ENCODE measurements at places on chromosomes 2 and 18.

- peak; percentile 64 for DNase-seq
Observed at GRCh38 chr2:177169810-177170514, 42.6 kb upstream of the HNRNPA3 start.

GRCh38 chr2:39781697-39782096, 2.6 kb upstream of the THUMPD2 start:
- no peak for DNase-seq

DNA sequence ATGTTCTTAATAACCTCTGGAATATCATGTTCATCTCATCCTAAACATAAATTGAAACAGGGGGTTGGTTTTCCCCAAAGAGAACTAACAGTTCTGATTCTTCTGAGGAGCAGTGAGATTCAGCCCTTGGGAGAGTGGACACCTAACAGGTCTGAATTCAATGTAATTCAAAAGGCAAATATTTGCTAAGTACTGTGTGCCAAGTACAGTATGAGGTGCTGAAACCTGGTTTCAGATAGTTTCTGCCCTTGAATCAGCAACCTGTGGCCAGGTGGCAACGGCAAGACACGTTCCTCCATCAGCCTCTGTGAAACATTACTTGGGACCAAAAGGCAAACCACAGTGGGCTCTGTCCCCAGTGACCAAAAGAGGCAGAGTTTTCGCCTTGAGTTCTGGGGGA, 1.3 kb downstream of the LRRC30 start:
- no peak for DNase-seq

DNA sequence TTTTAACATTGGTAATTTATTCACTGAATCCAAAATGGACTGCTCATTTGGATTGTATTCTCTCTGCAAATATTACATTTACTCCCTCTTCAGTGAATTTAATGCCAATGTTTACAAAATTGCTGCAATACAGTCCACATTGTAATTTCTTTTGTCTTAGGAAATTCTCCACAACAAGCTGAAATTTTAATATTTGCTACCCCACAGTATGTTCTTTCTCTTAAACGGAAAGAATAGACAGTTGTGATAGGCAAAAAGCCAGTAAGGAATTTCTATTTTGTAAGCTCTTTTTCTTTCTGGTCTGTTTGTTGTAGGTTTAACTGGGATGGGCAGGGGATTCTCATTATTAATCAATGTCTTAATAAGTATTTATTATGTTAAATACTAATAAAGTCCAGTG, 92.0 kb downstream of the CSRNP3 start:
- DNase-seq, result no peak

GRCh38 chr2:229586012-229586411, 128.3 kb downstream of the DNER start:
- DNase-seq, result no peak

- no peak for DNase-seq
Observed at GRCh38 chr18:74773171-74773624, 175.5 kb downstream of the ZNF407 start.

DNA sequence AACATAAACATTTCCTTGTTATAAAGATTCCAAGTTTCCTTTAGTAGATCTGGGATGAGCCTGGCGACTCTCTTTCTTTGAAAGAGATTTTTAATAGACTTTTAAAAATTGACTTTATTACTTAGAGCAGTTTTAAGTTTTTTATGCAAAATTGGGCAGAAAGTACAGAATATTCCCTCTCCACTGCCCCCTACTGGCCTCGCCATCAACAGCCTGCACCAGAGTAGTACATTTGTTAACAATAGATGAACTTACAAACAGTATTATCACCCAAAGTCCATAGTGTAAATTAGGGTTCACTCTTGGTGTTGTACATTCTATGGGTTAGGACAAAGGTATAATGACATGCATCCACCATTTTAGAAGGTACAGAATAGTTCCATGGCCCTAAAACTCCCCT, 3.9 kb downstream of the MAP3K19 start:
- no peak for DNase-seq

- no peak for DNase-seq
Observed at GRCh38 chr2:177405029-177405692, 12.6 kb downstream of the AGPS start.

GRCh38 chr2:68290901-68291300, 28.8 kb downstream of the CNRIP1 start:
- DNase-seq, result no peak

- no peak for DNase-seq
Observed at GRCh38 chr2:112311932-112312331, 36.5 kb downstream of the ZC3H6 start.

- no peak for DNase-seq
Observed at GRCh38 chr2:97983698-97984097, 12.1 kb downstream of the TMEM131 start.

GRCh38 chr2:44553456-44553855, 191.7 kb downstream of the CAMKMT start:
- no peak for DNase-seq

GRCh38 chr18:70116949-70117348, 88.5 kb downstream of the RTTN start:
- no peak for DNase-seq

- DNase-seq, result no peak
Observed at GRCh38 chr2:193808877-193809276, 1614.1 kb upstream of the TMEFF2 start.

DNA sequence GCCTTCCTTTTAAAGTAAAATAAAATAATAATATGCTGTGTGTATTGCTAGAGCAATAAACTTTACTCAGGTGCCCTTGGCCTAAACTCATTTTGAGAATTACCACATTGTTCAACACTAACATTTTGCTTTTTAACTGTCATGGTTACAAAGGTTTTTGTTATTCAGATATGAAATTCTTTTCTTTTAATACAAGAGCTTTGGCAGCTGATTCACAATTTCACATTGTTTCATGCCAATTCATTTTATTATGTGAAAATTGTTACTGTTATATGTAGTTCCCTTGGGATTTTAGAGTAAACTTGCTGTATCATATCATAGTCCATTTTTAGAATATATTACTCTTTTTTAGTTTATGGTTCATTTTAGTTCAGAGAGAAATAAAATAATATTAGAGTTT, 65.8 kb upstream of the ZNF804A start:
- DNase-seq, result no peak

DNA sequence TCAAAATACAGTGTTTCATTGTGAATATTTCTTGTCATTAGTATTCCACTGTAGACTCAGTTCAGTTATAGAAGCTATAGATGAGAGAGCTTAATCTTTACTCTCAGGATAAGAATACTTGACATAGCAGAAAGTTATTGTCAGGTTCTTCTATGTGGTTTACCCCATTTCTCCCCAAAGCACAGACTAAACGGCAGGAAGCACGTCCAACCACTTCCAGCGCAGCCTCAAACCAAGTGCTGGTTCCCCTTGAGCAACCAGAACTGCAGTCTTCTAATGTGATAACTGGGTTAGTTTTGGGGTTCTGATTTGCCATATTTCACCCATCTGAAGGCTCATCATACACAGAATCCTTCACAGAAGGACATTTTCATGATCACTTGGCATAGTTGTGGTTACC, 324.7 kb downstream of the SLC8A1 start:
- no peak for DNase-seq

GRCh38 chr18:27520401-27520800, 335.3 kb upstream of the CHST9 start:
- no peak for DNase-seq

DNA sequence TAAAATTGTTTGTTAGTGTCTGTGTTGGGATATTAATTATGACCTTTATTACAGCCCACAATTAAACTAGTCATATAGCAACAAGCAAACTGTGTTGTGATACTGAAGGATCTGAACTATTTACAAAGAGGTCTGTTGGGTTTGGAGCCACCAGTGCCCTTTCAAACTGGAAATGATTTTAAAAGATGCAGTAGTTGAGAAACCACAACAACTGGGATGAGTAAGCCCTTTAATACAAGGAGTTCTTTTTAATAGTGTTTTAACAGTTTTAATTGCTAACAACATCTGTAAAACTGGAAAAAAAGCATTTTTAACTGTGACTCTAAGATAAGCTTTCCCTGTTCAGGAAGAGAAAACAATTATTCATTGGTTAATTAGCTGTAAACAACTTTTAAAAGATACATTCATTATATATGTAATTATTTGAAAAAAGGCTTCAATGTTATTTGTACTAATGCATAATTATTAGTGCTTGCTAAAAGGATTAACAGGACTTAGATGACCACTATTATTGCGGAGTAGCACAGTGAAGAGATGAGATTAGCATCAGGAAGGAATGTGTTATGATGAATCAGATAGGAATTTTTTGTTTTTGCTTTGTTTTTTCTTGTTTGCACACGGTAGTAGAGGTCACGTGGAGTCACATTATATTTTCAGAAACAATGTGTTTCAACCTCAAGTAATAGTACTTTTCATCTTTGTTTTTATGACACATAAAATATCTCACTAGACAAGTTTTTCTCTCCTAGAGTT, 392.7 kb upstream of the FANCL start:
- DNase-seq, result no peak

DNA sequence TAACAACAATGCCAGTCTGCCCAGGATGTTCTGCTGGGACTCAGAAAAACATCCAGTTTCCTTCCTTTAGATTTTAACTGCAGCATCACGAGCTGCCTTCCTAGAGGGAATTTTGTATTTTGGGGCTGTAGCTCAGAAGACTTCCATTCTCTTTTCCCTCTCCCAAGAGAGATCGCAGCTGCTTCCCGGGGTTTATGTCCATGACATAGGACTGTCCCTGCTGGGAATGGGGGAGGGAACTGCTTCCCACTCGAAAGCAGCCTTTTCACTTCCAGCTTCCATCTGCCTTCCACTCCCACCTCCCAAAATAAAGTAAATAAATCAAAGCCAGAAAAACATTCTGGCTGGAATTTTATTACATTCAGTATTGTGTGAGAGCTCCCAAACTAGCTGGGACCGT, 52.4 kb downstream of the LIMS1 start:
- no peak for DNase-seq

DNA sequence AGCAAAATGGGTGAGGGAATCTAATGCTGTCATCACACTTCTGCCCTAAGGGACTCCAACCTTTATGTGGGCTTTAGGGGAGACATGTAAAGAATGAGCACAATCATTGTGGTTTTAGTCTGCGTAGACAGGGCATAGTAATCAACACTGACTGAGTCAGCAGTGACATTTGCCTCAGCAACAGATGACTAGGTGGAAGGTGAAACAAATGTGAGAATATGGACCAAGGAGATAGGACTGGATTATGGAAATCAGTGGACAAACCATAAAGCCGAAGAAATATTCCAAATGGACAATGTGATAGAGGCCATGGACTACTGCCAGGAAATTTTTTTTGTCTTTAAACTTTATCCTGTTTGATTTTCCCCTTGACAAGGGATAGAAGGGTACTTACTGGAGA, 83.9 kb downstream of the PDK1 start:
- no peak for DNase-seq

- DNase-seq, result no peak
Observed at GRCh38 chr18:51857989-51858388, 482.0 kb upstream of the DCC start.

Data from GM13977 (cell line).